Astrocyte (in vitro differentiated cells and primary cell): ENCODE measurements at places on chromosomes 2 and 18. TPM values are rescaled to one million over a fixed set of nuclear protein-coding genes. Genes with fewer than 3 reads are reported as not detected.

DNA sequence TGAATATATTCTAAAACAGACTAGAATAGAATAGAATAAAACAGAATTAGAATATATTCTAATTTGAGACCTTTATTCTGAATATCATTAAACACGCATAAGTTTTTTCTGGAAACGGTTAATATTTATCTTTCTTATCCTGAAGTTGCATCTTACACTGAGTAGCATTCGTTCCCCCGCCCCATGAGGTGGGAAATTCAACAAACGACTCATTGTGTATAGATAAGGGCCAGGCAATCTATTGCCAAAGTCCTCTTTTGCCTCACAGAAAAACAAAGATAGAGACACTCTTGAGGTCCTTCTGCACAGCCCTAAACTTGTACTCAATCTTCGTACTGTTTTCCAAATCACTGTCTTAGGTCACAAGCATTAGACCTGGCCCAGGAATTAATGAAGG, 98.1 kb downstream of the COL6A3 start:
- DNase-seq, result peak; percentile 59

- DNase-seq, result no peak
Observed at GRCh38 chr2:74824679-74825078, 9.2 kb upstream of the HK2 start.

GRCh38 chr2:101012054-101012705, 10.1 kb downstream of the RPL31 start:
- DNase-seq, result no peak

DNA sequence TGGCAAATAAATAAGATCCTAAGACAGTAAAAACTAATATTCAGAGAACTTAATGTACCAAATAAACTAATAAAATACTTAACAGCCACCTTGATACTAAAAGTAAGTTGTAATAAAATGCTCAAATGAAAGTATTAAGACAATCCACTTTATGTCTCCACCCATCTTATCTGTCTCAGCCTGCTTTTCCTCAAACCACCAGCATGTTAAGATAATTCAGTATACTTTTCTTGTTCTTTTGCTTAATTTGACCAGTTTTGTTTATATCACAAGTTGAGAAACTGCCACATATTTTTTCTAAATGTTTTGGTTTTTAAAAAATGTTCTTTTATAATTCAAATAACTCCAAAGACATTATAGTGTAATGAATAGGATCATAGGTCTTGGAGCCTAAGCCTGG, 142.0 kb downstream of the MBD5 start:
- no peak for DNase-seq

DNA sequence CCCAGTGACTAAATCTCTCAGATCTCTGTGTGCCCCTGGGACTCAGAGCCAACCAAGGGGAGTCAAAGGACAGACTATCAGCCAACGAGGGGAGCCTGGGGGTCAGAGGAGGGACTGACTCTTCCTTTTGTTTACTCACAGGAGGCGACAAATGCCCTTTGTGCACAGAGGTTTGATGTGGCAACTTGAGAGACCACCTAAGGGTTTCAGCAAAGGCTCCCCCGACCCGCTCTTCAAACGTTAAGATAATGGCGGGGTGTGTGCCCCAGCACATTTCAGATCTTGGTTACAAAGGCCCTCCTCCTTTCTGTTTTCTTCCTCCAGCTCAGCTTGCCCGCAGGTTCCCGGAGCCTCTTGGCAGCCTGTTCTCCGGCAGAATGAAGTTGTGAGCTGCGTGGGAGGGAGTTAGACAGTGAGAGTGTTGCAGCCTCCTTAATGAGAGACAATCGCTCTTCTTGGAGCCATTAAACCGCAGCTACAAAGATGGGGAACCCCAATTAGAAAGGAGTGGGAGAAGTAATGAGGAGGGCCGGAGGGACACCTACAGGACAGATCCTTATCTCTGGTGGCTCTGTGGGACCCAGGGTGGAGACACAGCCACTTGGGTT, 76.2 kb downstream of the KIAA2012 start:
- peak; percentile 90 for DNase-seq

DNA sequence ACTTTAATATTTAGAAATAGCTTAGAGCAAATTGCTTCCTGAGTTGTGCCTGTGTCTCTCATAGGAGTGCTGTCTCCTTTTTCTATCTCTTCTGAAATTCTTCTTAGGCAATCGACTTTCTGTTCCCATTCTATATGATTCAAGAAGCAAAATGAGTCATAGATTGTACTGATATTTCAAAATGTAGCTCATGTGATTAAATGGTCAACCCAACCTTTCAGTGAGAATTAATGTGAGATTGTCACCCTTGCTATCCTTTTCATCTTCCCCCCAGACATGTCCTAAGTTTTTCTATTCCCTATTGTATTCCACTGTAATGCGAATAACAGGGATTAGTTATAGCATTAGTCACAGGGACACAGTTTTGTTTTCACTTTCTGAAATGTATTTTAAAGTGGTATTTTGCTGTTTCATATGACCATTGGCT, 413.6 kb downstream of the THSD7B start:
- DNase-seq, result peak; percentile 44

DNA sequence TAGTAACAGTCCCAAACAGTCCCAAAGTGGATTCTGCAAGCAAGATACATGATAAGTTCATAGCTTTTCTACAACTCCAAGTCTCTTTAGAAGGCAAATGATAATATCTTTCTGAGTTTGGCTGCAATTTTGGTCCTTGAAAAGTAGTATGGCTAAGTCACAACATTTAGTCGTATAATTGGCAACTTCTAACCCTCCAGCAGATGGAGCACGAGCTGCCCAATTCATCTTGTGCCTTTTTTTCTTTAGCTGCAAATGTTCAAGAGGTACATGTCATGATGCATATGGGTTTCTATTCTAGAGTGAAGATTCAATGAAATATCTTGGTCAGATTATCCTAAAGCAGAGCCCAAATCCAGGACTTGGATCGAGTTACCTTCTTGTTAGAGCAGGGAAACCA, 127.0 kb upstream of the KLHL14 start:
- no peak for DNase-seq

DNA sequence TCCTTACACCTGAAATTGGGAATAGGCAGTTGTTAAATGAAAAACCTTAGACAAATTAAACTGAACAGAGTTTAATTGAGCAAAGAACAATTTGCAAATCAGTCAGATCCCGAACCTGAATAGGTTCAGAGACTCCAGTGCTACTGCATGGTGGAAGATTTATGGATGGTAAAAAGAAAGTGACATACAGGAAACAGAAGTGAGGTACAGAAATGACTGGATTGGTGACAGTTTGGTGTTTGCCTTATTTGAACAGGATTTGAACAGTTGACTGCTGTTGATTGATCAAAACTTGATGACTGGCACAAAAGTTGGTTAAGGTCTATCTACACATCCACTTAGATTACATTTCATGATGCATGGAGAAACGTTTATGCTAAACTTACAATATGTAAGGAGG, 248.8 kb downstream of the HNMT start:
- DNase-seq, result no peak

GRCh38 chr2:217950401-217950871, 52.4 kb downstream of the TNS1 start:
- no peak for DNase-seq

GRCh38 chr18:79932907-79933306, 18.5 kb downstream of the SLC66A2 start:
- DNase-seq, result no peak

DNA sequence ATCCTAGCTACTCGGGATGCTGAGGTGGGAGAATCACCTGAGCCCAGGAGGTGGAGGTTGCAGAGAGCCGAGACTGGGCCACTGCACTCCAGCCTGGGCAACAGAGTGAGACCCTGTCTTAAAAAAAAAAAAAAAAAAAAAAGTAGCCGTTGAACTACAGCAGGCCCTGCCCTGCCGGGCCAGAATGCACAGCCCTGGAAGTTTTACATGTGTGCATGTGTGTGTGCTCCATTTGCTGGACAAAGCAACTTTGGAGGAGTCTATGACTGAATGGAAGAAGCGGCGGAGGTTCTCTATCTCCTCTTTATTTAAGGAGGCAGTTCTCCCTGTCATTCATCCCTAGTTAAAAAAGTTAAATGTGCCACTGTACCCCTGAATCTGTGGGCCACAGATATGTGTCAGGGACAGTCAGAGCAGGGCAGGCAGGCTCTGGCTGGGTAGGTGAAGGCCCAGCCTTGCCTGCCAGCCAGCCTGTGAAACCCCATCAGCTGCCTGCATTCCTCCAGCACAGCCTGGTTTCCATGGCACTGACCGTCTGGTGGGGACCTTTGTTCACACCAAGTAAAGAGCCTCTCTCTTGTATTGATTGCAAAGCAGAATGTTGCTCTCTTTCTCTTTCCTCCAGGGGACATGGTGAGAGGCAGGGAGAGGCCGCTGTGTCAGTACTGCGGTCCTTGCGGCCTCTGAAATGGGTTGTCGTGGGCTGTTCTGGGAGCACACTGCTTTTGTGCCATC, 10.9 kb downstream of the LIPG start:
- DNase-seq, result no peak

GRCh38 chr2:135230150-135230549, 178.1 kb downstream of the RAB3GAP1 start:
- no peak for DNase-seq

GRCh38 chr2:203532957-203533658, 2.0 kb downstream of the RAPH1 start:
- peak; percentile 51 for DNase-seq

DNA sequence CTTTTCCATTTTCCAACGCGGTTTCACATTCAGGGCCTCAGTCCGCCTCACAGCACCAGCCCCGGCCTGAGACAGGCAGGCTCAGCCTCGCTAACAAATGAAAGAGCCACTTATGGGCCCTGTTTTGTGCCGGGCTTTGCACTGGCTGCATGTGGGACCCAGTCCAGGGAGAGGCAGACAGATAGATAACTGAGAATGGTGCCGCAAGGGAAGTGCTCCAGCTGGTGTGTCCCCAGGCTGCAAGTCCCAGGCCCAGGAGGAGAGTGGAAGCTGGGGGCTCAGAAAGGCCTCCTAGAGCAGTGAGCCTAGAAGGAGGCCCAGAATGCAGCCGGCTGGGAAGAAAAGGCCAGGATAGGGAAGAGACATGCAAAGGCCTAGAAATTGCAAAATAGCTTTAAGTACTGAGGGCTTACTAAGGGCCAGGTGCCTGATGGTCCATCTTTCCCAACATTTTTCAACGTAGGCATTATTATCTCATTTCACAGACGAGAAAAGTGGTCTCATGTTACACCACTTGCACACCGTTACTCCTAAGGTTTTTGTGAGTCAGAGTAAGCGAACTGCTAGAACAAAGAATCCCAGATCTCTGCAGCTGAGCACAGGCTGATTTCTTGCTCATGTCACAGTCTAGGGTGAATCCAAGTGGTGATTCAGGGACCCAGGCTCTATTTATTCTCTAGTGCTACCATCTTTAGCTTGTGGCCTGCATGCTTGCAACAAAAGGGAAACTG, 26.0 kb downstream of the ADRA2B start:
- DNase-seq, result peak; percentile 55

GRCh38 chr18:63887424-63887823, at the start of gene SERPINB2:
Gene SERPINB2, plus strand, starts transcription at chr18:63887705. Its CDS starts 3,740 bp downstream, at chr18:63891445.
- no peak for DNase-seq

- no peak for DNase-seq
Observed at GRCh38 chr2:100407073-100407472, 10.4 kb downstream of the CHST10 start.

GRCh38 chr2:234690569-234691213, 193.8 kb upstream of the ARL4C start:
- DNase-seq, result peak; percentile 87

DNA sequence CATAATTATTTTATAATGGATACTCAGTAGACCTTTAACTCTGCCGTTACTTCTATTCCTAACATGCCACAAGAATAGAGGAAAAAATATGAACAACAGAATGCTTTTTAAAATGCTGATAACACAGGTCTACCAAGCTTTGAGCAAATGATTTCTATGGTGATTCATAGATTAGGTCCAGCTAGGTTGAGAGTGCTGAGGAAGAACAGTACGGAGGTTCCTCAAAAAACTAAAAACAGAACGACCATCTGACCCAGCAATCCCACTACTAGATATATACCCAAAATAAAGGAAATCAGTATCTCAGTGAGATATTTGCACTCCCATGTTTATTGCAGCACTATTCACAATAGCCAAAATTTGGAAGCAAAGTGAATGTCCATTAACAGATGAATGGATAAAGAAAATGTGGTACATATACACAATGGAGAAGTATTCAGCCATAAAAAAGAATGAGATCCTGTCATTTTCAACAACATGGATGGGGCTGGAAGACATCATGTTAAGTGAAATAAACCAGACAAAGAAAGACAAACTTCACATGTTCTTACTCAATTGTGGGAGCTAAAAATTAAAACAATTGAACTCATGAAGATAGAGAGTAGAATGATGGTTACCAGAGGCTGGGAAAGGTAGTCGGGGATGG, 111.6 kb upstream of the SERTAD2 start:
- DNase-seq, result no peak

DNA sequence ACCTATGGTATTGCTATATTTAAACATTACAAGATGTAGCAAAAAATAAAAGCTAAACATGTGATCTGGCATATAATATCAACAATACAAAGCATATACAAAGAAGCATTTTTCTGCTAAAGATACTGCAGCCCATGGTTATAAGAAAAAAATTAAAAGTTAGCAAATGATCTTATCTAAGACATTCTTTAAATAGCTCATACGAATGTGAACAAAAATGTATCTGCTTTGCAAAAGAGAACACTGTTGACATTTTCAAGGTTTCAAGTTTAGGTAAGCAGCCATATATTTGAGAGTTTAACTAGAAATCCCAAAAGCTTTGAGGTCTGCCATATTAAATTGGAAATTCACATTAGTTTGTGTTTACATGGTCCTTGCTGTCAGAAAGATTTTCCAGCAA, 301.0 kb upstream of the SLC39A10 start:
- no peak for DNase-seq

DNA sequence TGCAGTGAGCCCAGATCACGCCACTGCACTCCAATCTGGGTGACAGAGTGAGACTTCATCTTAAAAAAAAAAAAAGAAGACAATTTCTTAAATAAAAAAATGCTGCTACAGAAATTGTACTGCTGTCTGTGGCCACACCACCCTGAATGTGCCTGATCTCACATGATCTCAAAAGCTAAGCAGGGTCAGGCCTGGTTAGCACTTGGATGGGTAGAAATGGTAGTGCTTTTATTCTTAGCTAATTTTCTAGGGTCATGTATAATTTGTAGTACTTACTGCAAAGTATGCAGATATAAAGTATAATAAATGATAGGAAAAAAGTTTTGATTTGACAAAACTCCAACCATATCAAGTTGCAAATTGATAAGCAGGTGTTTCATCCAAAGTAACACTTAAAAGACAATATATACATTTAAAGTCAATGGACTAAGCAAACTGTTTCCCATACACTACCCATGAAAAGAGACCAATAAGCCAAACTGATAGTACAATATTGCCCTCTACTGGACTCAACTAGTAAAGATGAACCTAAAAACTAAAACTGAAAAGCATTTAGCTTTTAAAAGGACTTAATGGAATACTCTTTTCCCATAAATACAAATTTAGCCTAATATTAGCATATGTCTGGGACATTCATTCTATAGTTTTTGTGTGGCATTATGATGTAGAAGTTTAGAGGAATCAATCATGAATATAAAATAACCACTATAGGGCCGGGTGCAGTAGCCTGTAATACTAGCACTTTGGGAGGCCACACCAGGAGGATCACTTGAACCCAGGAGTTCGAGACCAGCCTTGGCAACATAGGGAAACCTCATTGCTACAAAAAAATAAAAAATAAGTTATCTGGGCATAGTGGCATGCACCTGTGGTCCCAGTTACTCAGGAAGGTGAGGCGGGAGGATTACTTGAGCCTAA, 18.6 kb upstream of the PEX13 start:
- DNase-seq, result no peak

GRCh38 chr2:95348609-95349567, 51.7 kb downstream of the KCNIP3 start:
- peak; percentile 7 for DNase-seq

Gene CAPN14
- 0.12 and 0.14 TPM in 2 replicates for total RNA-seq

Gene CD8B
- not detected in 2 replicates for total RNA-seq

Gene FKBP1B
- total RNA-seq, result 16.8 and 19.4 TPM in 2 replicates

Gene G6PC2
- total RNA-seq, result not detected in 2 replicates

Gene CYP27A1
- 3.9 and 4.3 TPM in 2 replicates for total RNA-seq
